ENCODE measurements at places on chromosomes 2 and 18.

GRCh38 chr2:55118643-55119083 is 68.4 kb upstream of the RTN4 start:
- DNase-seq: peak; percentile 20

GRCh38 chr18:56214706-56215105 is 423.7 kb downstream of the TXNL1 start:
- no peak for DNase-seq

DNA sequence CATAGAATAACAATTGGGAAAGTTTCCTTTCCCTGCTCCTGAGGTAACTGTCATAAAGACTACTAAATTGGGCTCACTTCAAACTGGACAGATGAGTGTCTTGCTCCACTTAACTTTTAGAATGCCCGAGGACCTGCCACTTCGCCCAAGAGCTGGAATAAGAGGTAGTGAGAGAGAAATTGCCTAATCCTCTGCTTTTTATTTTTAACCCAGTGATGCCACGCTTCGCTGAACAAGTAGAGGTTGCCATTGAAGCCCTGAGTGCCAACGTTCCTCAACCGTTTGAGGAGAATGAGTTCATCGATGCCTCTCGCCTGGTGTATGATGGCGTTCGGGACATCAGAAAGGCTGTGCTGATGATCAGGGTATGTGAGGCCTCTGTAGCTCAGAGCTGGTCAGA is 269.4 kb upstream of the LRRTM1 start:
- no peak for DNase-seq

- DNase-seq: no peak
Observed at GRCh38 chr2:57461624-57462023, 585.0 kb upstream of the VRK2 start.

DNA sequence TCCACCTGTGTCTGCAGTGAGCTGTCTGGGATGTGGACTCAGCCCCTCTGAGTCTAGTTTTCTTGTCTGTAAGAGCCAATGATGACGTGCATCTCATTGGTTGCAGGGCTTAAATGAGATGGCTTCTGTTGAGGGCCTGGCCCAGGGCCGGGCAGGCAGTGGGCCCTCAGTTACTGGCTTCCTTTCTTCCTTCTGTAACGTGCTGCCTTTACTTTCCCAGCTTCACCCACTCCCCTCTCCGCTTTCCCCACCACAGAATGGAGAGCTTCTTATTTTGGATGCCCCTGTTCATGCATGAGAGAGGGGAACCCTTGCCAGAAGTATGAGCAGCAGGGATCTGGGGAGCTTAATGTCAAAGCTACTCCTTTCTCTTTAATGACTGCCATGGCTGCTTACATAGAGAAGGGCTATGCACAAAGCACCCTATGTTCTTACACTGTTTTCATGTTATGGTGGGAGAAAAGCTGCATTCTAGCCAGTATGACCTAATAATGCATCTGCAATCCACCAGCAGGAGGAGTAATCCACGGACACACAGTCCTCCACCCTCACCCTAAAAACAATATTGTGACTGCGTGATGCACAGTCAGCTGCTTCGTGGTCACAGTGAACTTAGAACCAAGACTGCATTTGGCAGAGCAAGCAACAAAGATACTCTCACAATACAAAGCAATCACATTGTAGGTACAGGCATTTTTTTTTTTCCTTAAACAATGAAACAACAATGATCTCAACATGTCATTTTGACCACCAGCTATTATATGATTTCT is 37.2 kb downstream of the CREG2 start:
- no peak for DNase-seq

- no peak for DNase-seq
Observed at GRCh38 chr2:73908689-73909652, 16.2 kb downstream of the ACTG2 start.

- no peak for DNase-seq
Observed at GRCh38 chr2:160087854-160088745, 25.7 kb upstream of the PLA2R1 start.

DNA sequence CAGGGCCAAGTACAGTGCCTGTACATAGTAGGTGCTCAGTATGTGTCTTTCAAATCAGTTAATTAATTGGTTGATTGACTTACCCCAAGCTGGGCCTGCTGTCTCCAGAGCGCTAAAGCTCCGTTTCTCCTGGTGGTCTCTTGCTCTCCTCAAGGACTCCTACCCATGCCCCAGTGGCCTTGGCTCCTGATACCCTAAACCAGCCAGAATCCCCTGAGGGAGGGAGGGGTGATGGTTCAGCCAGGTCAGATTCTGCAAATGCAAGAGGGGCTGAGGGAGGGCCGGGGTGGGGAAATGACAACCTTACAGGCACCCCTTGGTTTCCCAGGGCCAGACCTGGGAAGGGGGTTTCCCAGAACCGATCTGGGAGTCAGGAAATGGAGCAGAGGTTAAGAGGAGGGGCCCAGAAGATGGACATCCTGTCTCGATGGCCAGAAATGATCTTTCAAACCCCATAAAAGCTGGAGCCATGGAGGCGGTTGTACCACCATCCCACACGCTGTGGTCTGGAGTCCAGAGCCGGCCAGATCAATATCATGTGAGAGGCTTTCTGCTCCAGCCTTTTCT is 209.1 kb downstream of the TNS1 start:
- DNase-seq: no peak

DNA sequence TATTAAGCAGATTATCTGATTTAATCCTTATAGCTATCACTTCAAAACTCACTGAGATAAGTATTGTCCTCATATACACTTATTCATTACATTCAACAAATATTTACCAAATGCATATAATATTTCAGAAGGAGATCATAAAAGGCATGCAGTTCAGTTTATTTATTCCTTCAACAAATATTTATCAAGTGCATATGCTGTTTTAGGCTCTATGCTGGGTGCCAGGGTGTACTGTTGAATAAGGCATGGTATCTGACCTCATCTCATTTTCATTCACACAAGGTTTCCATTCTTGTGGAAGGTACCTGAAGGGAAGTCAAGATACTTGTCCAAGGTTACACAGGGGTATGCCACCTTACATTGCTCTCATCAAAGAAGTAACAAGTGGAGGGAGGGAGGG is 213.0 kb downstream of the INSIG2 start:
- DNase-seq: no peak

DNA sequence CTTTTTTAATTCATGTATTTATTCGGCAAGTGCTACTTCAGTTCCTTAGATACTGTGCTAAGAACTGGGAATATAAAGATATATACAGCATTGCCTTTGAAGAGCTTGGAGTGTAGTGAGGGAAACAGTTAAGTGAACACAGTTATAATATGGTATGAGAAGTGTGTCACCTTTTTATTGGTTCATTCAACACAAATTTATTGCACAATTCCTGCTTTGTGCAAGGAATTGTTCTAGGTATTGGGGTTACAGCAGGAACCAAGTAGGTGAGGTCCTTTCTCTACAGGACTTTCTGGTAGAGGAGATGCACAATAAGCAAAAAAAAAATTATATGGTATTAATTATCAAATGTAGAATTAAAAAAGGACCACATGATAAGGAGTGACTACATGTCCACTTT is 65.5 kb downstream of the MTX2 start:
- no peak for DNase-seq

GRCh38 chr18:78798402-78799175 is 181.0 kb upstream of the SALL3 start:
- no peak for DNase-seq

GRCh38 chr2:160347269-160347863 is 146.2 kb downstream of the RBMS1 start:
- DNase-seq: no peak

GRCh38 chr18:49247781-49248180 is 212.7 kb downstream of the DYM start:
- no peak for DNase-seq

DNA sequence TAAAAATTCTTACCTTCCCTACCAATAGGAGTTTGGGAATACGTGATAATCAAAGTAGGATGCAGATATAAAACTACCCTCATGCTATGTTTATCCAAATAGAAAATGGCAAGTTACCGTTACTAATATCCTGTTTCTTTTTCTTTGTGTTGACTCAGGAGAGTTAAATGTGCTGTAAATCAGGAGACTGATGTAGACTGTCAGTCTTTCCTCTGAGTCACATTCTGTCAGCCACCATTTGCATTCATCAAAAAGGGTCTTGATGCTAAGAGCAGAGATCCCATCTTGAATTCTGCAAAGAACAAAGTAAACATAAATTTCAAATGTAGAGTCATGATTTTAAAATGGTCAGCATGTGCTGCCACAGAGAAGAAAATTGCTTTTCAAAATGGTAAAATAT is 712.8 kb downstream of the SOCS6 start:
- DNase-seq: no peak

GRCh38 chr2:21642647-21643046 is 518.9 kb downstream of the TDRD15 start:
- DNase-seq: no peak

- DNase-seq: no peak
Observed at GRCh38 chr18:72871091-72871490, 3.3 kb upstream of the NETO1 start.

DNA sequence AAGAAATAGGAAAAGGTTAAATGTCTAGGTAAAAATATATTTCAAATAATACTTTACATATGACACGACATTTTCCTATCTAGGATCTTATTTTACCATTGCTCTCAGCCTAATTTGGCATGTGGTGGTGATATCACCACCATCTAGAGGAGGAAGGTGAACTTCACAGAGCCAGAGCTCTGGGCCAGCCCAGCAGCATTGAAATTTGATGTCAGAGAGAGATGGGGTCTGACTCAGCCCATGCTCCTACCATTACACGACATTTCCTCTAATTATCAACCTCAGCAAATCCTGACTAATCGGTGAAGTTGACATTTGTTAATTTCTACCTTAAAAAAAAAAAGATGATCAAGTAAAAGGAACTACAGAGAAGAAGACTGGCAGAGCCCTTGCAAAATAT is 42.3 kb downstream of the LRRTM4 start:
- no peak for DNase-seq

Data from spinal cord (tissue), 10 donors.